Mesangial cell (primary cell): ENCODE measurements at places on chromosomes 7 and 10. TPM values are rescaled to one million over a fixed set of nuclear protein-coding genes. Genes with fewer than 3 reads are reported as not detected.

Gene DNAJB6
- 75.3 and 102 TPM in 2 replicates for total RNA-seq

Gene CFTR
- 1.3 TPM in 1 of 2 replicates, not detected in the other for total RNA-seq

Gene RADIL
- total RNA-seq, result 0.63 and 1.3 TPM in 2 replicates

Gene CYP3A4
- total RNA-seq, result under 0.01 TPM in 1 of 2 replicates, not detected in the other

Gene PIK3CG
- total RNA-seq, result not detected in 2 replicates

Gene HECW1
- total RNA-seq, result under 0.01 and 0.38 TPM in 2 replicates

Gene KIAA1217
- 6.8 and 21.9 TPM in 2 replicates for total RNA-seq

Gene SLF2
- total RNA-seq, result 15.1 and 16.6 TPM in 2 replicates
